CD4-positive, alpha-beta T cell (primary cell): ENCODE measurements at places on chromosomes 13 and 19. TPM values are rescaled to one million over a fixed set of nuclear protein-coding genes. Genes with fewer than 3 reads are reported as not detected.

GRCh38 chr19:46626446-46626845 lies 1.6 kb upstream of the PTGIR start:
- no peak for DNase-seq

GRCh38 chr13:39403106-39403505 lies 199.9 kb downstream of the LHFPL6 start:
- no peak for DNase-seq

DNA sequence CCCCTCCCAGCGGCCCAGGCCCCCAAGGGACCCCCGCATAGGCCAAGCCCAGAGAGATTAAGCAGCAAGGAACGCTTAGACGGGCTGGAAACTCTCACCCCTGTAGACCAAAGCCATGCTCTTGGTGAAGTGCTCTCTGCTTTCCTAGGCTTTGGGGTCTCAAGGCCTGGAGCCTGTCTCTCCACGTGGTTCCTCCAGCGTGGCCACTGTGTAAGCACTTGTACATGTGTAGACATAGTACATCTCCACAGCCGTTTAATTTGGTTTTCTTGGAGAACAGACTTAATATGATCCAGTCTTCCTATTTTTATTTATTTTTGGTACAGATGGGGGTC lies 1.1 kb downstream of the NUDT19 start:
- DNase-seq, result no peak

The PPP6R1 gene
- 182 TPM for total RNA-seq

The COX7A1 gene
- total RNA-seq, result not detected
